ENCODE measurements at places on chromosomes 5 and 9. TPM values are rescaled to one million over a fixed set of nuclear protein-coding genes. Genes with fewer than 3 reads are reported as not detected.

Gene GRPEL2
- total RNA-seq: 5.1 TPM

Gene FBP2
- total RNA-seq: not detected

Gene NUTM2G
- total RNA-seq: not detected

Gene RAB3C
- 0.38 TPM for total RNA-seq

DNA sequence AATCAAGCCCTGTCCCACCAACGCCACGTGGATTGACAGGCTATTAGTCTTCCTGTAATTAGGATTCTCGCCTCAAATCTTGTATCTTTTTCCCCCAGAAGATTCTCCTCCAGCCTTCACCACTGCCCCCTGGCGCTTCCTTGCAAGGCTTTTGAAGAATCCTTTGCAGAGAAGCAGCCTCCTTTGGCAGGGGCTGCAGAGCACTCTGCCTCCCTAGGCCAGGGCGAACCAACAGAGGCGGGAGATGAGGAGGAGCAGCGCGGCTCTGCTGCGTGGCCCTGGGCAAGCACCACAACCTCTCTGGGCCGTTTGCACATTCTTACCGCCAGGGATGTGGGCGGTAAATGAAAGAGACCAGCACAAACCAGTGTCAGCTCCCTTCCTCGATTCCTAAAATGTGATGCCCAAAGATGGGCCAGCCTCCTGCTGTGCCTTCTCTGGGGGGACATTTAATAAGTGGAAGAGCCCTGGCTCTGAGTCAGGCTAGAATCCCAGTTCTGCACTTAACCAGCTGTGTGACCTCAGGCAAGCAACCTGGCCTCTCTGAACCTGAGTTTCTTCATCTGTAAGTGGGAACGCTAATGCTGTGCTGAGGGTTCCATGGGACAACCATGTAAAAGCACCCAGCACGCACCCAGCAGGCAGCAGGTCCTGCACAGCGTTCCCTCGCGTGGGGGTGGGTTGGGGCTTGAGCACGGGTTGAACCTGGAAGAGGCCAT, 128.6 kb downstream of the KCNIP1 start:
- DNase-seq: no peak

DNA sequence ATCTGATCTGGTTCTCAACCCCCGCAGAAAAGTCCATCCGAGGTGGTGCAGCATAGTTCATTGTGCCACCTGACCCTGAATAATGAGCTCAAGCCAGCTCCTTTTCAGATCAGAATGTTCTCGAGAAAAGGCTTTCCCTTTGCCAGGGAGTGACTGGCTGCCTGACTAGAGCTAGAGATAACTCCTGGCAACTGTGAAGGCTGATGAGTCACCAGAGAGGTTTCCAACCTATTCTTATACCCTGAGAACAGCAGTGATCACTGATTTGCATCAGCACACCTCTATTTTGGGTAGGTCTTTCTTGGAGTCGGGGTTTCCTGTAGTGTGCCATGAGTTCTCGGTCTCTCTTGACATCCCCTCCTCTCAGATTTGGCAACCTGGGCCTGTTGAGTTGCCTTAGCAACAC, 127.9 kb downstream of the PIK3R1 start:
- DNase-seq: no peak

DNA sequence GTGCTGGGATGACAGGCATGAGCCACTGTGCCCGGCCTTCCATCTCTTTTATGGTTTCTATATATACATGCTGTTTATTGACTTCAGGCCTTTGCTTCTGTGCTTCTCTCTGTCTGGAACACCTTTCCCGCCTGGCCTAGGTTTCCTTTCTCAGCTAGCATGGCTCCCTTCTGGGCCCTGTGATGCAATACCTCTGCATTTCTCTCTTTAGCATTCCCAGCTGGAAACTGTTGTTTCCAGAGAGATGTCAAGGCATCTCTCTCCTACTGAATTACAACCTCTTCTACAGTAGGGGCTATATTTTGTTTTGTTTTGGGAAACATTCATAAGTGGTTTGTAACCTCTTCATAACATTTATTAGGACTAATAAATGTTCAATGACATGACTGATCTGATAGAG, 57.1 kb downstream of the RPS23 start:
- no peak for DNase-seq

GRCh38 chr5:90473396-90474234, 956 bp downstream of the MBLAC2 start:
- no peak for DNase-seq

- no peak for DNase-seq
Measured at GRCh38 chr5:168434746-168435321, 51.4 kb upstream of the RARS1 start.

GRCh38 chr5:139399501-139400121, 4.3 kb downstream of the SPATA24 start:
- no peak for DNase-seq

GRCh38 chr9:119003201-119003611, 366.0 kb downstream of the BRINP1 start:
- DNase-seq: no peak

DNA sequence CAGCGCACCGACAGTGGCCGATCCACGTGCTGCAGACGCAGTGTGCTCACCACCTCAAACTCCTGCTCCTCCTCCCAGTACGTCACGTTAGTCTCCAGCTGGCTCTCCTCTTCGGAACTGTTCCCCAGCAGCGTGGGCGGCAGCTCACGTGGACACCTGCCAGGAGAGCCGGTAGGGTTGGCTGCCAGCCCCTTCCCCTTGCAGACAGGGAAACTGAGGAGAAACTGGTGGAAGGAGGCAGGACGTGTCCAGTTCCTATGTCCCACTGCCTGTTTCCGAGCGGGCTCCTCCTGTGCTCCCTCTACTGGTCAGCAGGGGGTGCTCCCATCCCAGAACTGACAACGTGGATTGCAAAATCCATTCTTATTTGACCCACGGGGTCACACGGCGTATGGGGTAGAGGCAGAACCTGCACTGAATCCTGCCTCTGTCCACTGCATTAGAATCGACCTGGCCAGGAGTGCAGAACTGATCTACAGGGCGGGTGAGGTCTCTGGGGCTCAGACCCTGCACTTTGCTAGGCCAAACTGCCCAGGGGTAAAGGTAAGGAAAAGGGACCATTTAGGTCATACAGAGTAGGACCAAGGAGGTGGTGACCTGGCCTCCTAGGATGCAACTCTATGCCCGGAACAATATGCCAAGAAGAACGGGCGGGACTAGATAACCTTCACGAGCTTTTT, 25.7 kb downstream of the PDGFRB start:
- peak; percentile 88 for DNase-seq

DNA sequence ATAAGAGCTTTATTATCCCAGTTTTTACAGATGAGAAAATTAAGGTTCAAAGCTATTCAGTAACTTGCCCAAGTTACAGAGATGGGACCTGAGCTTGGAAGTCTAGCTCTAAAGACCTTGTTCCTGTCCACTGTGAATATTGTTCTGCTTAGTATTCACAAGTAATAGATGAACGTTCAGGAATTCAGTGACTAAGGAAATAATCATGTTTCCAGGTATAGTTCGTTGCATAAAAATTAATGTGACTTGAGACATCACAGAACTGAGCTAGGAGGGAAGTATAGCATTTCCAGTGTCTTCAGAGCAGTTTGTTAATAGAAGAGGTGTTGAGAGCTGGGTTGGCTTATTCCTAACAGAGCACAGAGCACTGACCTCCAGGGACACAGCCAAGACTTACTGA, 136.1 kb downstream of the FGF1 start:
- no peak for DNase-seq

- no peak for DNase-seq
Measured at GRCh38 chr9:131478911-131479310, 23.8 kb upstream of the POMT1 start.

DNA sequence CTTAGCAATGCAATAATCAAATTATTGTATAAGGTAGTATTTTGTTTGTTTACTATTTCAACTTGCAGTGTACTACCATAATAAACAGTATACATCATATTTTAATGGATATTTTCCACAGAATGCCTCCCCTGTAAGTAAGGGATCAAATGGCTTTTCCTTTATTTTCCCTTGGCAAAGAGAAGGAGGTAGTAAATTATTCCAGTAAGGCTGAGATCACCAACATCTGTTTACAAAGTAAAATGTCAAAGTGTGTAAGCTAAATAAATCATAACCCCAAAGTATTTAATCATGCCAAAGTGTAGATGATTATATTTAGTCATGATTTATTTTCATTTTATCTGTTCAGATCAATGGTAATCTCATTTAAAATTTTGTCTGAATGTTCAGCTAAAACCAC, 537.6 kb downstream of the PRDM9 start:
- no peak for DNase-seq

DNA sequence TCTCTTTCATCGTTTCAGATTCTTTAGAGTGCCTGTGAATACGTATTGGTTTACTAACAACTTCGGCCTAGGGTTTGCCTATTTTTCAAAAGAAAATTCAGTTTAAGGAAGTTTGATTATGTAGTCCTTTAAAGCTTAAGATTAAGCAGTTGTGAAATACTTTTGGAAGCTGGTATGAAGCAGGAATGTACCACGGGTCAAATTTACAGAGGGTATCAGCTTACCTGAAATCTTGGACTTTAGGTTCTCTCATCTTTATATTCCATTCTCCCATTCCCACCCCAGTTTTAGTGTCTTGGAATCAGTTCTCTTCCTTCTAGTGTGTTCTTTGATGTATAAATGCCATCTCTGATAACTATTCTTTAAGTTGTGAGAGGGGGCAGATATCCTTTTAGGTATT, 53.2 kb downstream of the IQGAP2 start:
- DNase-seq: no peak

GRCh38 chr9:100088202-100088601, 10.6 kb downstream of the ERP44 start:
- DNase-seq: no peak

- DNase-seq: no peak
Measured at GRCh38 chr5:144585681-144586080, 415.0 kb downstream of the KCTD16 start.

DNA sequence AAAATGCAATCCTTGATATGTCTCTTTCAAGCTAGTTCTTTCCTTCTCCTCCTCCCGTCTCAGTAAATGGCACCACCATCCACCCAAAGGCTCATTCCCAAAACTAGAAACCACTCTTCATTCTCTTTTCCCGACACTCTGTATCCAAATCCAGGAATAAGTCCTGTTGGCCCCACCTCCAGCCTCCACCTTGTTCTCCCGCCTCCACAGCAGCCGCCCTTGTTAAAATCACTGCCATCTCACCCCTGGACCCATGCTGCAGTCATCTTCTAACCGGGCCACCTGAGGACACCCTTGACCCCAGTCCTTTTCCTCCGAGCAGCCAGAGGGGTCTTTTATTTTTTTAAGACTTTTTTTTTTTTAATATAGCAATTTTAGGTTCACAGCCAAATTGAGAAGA, 9.4 kb downstream of the PDZD2 start:
- DNase-seq: no peak

DNA sequence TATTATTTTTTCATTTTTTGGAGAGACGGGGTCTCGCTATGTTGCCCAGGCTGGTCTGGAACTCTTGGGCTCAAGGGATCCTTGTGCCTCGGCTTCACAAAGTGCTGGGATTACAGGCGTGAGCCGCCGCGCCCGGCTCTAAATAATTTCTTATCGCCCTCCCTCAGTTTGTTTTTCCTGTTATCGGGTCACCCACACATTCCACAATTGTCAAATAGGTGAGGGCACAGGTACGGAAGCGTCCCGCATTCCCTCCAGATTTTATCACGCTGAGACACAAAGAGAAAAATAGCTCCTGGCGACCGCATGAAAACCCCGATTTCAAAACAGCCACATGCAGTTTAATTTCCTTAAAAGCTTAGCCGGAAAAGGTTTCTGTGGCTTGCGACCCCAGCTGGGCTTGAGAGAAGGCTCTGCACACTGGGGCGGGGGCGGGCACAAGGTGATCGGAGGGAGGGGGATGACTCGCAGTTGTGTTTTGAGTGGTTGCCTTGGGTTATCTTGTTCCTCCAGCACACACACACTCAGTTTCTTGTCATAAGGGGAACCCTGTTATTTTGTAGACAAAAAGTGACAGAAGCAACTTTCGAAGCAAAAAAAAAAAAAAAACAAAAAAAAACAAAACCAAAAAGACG, 717 bp upstream of the IQGAP2 start:
- peak; percentile 57 for DNase-seq

- DNase-seq: peak; percentile 53
Measured at GRCh38 chr5:131252824-131253171, 11.1 kb upstream of the CDC42SE2 start.

DNA sequence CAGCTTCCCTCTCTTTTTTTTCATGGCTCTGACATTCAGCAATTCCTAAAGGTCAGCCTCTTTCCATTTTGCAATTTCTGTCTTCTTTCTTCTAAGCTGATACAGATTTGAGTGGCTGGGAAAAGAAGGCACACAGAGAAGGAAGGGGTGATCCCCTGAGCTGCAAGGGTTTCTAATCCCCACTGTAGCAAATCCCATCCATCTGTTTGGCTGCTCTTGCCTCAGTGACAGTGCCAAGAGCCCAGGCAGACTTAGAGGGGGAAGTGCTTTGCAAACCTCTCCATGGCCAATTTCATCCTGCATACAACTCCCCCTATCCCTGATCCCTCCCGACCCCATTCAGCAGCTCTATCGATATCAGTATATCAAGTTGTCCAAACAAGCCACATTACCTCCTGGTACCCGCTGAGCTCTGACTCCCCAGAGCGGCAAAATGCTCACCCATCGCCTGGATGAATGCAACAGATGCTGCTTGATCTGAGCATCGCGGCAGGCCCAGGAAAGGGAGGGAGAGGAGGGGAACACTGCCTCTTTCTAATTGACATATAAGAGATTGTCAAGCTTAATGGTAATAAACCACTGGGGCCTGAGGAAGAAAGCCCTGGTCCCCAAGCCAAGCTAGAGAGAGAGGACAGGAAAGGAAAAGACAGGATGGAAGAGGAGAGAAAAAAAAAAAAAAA, 268.9 kb downstream of the ASTN2 start:
- DNase-seq: no peak

GRCh38 chr5:7857926-7858632, 7.1 kb upstream of the CFAP90 start:
- DNase-seq: no peak

DNA sequence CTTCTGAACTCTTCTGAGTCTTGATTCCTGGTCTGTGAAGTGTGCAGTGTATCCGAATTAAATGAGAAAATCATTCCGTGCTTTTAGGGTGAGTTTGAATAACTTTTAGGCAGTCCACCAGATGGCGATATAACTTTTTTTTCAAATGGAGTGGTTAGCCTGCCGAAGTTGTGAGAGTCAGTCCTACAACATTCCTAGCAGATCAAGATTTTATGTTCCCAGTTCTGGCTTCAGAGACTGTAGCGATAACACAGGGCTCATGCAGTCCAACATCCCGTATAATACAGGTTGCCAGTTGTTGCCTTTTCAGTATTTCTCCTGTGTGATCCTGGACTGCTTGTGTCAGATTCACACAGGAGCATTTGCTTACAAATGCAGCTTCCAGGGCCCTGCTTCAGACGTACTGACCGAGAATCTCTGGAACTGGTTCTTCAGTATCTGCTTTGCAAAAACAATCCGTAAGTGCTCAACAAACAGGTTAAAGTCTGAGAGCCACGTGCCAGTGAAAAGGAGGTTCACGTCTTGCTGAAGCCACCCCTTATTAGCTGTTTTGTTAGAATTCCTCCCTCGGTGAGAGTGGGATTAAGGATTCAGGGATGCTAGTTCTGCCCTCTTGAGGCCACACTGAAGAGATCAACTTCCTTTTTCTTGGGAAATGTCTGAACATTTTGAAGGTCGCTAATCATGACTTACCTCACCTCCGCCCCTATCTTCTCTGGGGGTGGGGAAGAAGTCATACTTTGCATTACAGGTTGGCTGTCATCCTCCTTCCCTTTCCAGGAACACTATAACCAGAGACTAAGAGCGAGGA, 22.8 kb downstream of the SMIM3 start:
- DNase-seq: no peak

Data from left lobe of liver (tissue), 2 donors.